GM06990 (cell line): ENCODE measurements at places on chromosomes 2 and 18.

- DNase-seq = no peak
Measured at GRCh38 chr2:89000235-89000634, 308.8 kb downstream of the RPIA start.

DNA sequence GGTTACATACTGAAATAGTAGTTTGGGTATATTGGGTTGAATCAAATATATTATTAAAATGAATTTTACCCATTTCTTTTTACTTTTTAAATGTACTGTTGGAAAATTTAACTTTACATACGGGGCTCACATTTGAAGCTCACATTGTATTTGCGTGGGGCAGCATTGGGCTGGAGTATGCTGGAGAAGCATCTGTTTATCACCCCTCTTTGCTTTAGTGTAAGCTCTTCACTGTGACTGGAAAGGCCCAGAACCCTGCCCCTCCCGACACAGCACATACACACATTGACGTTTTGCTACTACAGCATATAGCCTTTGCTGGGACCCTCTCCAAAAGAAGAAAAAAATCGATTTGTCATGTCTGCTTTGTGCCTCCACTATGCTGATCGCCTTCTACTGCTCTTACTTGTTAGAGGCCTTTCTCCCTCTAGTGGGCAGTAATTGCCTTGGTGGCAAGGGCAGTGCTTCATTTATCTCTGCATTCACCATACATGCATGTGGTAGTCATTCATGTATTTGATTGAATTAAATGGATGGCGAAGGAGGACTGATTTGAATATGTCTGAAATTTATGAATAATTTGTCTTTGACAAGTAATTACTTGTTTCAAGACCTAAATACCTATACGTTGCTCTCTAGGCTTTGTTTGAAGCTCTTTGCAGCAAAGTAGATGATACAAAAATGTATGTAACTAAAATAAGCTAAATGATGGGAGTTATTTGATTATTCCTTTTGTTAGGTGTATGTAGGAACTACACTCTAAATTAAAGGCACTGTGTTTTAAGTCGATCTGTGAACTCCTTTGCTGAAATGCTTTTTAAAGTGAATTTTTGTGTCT lies 37.4 kb downstream of the VAPA start:
- DNase-seq = no peak

GRCh38 chr18:61241260-61241853 lies 91.9 kb upstream of the CDH20 start:
- DNase-seq = no peak

- peak; percentile 78 for DNase-seq
Measured at GRCh38 chr2:75608684-75609333, 37.8 kb upstream of the MRPL19 start.

GRCh38 chr2:62406573-62407043 lies 99.4 kb downstream of the TMEM17 start:
- DNase-seq = no peak

DNA sequence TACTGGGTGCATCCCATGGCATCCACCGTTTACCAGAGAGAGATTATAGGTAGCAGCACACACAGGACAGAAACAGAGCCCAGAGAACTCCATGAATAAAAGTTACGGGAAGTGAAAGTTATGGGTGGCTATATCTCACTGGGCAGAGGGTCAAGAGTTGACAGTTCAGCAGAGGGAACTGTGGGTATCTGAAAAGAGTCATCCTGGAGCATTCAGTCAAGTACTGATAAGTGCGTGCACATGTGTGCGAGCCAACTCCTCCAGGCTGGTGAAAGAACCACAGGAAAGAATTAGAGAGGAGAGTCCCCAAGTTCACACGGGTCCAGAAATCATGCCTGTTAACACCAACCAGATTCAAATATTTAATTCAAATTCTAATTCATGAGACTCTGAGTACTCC lies 1588.2 kb downstream of the LRP1B start:
- no peak for DNase-seq

GRCh38 chr2:100968146-100969145 lies 33.6 kb upstream of the RPL31 start:
- DNase-seq = no peak

GRCh38 chr18:49529596-49529995 lies 32.3 kb upstream of the LIPG start:
- DNase-seq = no peak

- DNase-seq = no peak
Measured at GRCh38 chr2:197883354-197884032, 79.1 kb downstream of the PLCL1 start.

- no peak for DNase-seq
Measured at GRCh38 chr18:46321955-46322354, 217.8 kb downstream of the HAUS1 start.

DNA sequence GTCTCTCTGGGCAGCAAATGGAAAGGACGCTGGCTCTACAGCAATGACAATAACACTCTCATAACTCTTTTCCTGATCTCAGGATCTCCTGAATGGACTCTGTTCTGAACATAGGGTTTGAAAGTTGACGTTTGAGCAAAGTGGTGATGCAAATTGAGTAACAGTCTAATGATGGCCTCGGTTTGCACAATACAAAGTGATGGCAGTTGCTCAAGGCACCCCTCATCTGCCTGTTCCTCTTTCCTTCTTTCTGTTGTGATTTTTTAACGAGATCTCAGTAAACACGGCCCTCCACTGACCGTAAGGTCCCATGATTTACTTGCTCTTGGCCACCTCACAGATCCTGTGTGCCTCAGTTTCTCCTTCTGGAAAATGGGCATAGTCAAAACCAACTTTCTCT lies 303.6 kb downstream of the SLC8A1 start:
- DNase-seq = no peak

GRCh38 chr2:175372704-175373701 lies 191.5 kb upstream of the ATP5MC3 start:
- DNase-seq = no peak

DNA sequence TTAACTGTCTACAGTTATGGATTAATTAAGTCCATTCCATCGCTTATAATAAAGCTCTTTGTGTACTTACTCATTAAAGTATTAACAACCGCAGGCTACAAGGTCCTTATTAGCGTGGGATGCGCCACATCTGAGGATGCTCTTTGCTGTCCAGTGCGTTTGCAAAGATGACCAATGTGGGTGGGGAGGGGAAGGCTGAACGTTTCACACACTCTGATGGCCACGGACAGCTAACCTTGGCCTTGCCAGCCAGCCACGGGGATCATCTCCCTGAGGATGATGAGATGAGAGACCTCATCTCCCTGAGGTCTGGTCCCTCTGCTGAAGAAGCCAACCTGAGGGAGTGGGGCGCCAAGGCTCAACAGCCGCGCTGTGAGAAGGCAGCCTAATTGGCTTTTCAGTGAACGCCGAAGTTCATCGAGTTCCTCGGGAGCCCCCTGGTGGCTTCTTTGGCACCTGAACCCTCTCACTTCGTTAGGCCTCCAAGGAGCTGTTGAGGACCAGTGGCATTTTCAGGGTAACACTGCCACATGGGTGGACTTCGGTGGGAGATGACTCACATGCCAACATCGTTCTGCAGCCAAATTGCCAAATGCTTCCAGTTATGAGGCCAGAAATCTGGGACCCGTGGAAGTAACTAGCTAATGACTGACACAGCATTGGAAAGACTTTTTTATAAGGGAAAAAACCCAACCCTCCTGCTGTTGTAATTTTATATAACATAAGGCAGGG lies 69.3 kb upstream of the SEC11C start:
- peak; percentile 55 for DNase-seq

DNA sequence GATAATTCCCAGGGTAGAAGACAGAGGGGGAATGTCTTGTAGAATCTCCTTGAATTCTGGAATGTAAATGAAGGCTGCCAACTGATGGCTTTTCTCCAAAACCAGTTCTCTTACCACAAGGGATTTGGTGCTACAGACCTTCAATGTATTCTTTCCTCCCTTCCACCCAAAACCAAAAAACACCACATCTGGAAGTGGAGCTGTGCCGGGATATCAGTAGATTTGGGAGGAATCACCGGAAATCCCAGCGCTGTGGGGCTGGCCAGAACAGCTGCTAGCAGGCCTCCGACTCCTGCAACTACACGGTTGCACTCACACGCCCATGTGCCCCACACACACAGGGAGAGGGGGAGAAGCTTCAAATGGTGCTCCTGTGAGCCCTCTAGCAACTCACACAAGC lies 45.7 kb downstream of the RPL31 start:
- DNase-seq = no peak

GRCh38 chr2:75607988-75608683 lies 38.4 kb upstream of the MRPL19 start:
- DNase-seq = no peak

- no peak for DNase-seq
Measured at GRCh38 chr2:9663008-9663879, 32.4 kb upstream of the YWHAQ start.

DNA sequence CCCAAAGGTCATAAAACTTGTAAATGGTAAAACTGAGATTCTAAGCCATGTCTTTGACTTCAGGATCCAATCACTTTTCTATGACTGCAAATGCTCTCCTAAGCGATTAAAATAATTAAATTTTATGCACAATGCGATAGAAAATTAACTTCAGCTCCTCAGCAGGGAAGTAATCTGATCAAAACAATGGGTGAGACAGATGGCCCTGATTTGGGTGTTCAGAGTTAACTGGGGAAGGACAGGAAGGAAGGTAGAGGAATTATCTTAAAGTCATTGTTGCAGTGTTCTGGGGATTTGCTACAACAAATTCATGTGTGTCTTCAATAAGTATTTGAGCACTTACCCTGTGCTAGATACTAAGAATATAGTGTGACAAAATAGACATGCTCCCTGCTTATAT lies 446.0 kb upstream of the MEX3C start:
- no peak for DNase-seq

DNA sequence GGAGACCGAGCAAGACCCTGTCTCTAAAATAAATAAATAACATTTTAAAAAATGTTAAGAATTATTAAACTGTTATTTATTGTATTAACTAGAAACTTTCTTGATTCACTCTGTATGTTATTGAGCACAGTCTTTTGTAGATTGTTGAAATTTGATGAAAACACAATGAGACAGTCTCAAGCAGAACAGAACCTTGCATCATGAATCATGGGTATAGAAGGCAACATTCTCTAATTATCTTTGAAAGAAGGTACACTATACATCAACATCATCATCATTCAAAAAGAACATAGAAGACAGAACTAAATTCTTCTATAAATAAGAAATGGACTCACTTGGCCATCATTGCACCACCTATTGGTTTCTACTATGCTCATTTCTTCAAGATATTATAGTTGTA lies 67.7 kb downstream of the SLC8A1 start:
- no peak for DNase-seq

DNA sequence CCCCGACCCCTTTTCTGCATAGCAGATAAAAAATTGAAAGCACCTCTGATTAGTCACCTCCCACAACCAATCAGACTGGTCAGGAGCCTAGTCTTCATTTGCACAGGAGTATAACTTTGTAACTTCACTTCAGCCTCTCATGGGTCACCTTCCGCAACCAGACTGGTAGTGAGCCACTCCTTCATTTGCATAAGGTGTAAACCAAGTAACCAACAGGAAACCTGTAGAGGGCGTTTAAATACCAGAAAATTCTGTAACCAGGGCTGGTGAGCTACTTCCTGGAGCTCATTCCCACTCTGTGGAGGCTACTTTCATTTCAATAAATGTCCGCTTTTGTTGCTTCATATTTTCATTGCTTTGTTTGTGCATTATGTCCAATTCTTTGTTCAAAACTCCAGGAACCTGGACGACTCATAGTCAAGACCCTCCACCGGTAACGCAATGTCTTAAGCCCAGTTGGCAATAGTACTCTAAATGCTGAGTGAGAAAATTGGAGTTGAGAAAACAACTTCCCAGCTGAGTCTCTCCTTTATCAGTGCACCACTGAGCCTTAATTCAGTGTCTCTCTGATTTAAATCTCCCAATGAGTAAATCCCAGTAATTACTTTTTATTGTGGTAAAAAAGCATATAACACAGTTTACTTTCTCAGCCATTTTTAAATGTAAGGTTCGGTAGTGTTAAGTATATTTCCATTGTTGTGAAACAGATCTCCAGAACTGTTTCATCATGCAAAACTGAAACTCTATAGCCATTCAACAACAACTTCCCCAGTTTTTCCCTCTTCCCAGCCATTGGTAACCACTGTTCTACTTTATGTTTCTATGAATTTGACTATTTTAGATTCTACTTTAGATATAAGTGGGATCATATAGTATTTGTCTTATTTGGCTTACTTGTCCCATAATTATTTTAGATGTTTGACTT lies 392.7 kb upstream of the SLC8A1 start:
- DNase-seq = no peak

DNA sequence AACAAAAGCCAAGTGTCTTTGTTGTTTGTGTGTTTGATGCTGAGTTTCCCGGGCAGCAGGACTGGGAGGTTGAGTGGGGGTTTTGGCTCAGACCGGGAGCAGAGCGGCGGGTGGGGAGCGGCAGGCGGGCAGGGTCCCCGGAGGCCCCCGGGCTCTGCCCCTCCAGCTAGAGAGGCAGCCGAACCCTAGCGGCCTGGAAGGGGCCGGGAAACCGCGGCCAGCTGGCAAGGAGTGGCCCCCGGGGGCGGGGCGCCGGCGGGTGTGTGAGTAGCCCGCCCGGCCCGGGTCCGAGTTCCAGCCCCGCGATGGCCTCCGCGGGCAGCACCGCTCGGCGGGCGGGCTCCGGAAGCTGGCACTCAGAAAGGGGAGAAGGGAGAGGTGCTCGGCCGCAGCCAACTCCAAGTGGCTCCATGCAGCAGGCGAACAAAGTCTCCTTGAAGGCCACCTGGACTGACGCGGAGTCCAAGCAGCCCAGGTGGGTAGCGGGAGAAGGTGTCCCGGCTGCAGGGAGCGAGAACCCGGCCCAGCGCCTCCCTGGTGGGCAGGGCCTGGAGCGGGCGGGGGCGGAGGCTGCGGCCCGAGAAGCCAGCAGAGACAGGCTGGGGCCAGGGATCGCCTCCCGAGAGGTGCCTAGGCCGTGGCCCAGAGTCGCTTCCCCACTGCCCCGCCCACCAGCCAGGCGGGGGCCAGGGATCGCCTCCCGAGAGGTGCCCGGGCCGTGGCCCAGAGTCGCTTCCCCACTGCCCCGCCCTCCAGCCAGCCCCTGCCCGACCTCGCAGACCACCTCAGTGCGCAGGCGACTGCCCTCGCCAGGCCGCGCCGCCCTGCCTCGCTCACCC lies at the start of gene ANKRD53:
Gene ANKRD53, plus strand, starts transcription at position 290 of the 839 bp plus-strand sequence. Its CDS starts 16 bp downstream, at position 306.
- DNase-seq = peak; percentile 41

DNA sequence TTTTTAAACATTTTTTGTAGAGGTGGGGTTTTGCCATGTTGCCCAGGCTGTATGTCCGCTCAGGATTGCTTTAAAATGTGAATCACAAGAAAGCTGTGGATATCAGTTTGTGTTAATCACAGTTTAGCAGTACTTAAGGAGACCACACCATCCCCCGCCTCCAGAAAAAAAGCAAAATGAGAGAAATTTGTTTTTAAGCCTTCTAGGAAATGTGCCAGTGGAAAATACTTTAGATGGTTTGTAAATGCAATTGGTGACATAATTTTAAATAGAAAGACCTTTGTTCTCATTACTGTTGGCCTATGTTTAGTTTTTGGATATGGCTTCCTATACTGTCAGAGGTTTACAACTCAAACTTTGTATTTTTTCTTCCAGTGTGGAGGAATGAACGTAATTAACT lies 27.0 kb downstream of the GCA start:
- DNase-seq = no peak
